Thoracic aorta (tissue), 2 donors: ENCODE measurements at places on chromosomes 16 and 17.

DNA sequence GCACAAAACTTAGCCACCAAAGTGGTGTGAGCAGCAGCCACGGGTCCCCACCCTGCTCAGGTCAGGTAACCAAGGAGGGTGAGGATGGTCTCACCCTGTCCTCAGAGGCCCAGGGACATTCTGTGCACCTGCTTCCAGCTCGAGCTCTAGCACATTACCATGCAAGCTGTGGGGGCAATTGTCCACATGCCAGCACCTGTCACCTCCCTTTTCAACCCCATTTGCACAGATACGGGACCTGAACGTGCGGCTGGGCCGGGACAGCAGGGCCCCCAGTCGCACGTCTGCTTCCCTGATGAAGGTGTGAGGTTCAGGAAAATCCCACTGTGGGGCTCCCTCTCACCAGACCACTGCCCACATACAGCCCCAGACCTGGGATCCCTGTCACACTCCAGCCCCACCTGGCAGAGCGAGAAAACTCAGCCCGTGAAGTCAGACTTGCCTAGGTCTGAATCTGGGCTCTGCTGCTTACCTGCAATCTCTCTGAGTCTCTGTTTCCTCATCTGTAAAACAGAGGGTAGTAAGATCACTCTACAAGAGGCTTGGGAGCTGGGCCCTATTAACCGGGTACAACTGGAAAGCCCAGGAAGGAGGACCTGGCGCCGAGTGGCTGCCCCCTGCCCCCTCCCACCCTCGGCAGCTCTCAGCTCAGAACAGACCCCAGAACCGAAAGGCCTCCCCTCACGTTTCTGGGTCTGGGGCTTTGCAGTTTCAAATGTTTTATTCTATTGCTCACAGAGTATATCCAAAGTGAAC is 7.9 kb downstream of the WFIKKN2 start:
- DNase-seq, result no peak
- H3K4me1 ChIP-seq, result no peaks in the 10 kb centered on the region
- no peak overlapping the region for H3K4me3 ChIP-seq
- no peaks in the 10 kb centered on the region for H3K27me3 ChIP-seq
- H3K36me3 ChIP-seq, result no peaks in the 10 kb centered on the region
- no peak overlapping the region for H3K27ac ChIP-seq

- DNase-seq, result no peak
- H3K27me3 ChIP-seq, result no peaks in the 10 kb centered on the region
- H3K4me3 ChIP-seq, result no peak overlapping the region
- no peaks in the 10 kb centered on the region for H3K36me3 ChIP-seq
- H3K27ac ChIP-seq, result no peak overlapping the region
- H3K4me1 ChIP-seq, result no peaks in the 10 kb centered on the region
Observed at GRCh38 chr17:14458724-14459123, 157.8 kb downstream of the HS3ST3B1 start.

DNA sequence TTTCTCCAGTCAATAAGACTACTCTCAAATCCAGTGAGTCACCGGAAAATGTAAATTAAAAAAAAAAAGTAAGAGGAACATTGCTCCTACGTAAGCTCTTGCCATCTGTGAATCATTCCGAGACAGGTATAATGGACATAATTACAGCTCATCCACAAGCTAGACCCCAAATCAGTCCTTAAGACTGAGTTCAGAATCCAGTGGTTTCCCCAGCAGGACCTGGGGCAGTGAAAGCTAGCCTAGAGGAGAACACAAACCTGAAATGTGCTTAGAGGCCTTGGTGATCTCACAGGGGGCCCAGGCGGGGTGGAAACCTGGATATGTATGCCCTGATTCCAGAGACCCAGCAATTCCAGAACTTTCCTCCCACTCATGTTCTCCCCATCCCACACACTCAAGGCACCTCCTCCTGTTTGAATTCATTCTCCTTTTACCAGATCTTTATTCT is 132.0 kb downstream of the COPRS start:
- no peak for DNase-seq
- H3K27me3 ChIP-seq, result no peaks in the 10 kb centered on the region
- no peak overlapping the region for H3K27ac ChIP-seq

DNA sequence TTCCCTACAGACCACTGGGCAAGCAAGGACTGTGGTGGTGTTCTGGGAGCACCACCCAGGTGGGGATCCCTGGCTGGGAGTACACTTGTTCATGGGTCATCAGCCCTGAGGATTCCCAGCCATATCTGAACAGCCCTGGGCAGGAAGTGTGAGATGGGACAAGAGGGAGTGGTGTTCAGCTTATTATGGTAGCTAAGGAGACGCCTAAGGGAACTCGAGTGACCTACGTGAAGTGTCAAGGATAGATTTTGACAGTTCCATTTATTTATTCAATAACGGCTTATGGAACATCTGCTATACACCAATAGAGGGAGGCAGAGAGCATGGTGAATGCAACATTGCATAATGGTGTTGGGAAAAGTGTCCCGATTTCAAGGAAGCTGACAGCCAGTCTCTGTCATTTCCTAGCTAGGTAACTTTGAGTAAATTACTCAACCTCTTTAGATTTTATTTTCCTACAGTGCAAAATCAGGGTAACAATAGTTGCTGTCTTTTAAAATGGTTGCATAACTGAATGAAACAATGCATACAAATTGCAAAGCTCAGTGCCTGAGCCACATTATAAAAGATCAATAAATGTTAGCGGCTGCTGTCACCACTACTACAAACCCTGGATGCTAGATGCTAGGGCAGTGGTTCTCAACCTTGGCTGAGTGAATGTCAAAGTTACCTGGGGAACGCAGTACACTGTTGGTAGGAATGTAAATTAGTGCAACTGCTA is 534.1 kb downstream of the GRIN2A start:
- DNase-seq, result no peak
- H3K27me3 ChIP-seq, result no peaks in the 10 kb centered on the region
- no peak overlapping the region for H3K27ac ChIP-seq
- no peak overlapping the region for H3K4me3 ChIP-seq
- no peaks in the 10 kb centered on the region for H3K4me1 ChIP-seq

DNA sequence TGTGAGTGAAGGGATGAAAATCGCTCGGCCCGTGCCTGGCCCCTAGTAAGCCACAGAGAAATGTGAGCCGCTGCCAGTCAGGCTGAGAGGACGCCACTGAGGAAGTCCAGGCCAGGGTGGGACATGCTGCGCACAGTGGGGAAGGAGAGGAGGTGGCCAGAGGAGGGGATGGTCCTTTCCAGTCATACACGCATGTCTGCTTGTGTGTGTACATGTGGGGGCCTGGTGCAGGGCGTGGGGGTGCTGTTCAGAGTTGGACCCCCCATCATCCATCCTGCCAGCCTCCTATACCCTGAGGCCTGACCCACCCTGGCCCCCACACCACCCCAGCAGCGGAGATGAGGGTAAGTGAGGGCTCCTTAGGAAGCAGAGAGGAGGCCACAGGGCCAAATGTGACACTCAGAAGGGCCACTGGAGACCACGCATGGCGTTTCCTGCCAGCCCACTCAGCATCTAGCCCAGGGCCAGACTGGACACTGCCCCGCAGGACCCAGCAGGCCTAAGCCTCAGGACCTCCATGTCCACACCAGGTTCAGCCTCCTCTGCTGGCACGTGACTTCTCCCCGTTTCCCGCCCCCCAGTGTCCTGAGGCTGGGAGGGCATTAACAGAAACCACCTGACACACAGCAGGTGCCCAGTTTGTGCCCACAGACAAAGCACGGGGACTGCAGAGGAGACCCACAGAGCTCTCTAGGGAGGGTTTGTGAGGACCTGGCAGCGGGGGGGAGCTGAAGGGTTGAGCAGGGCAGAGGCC is 7.0 kb downstream of the DOC2A start:
- H3K4me3 ChIP-seq, result no peak overlapping the region
- H3K4me1 ChIP-seq, result no peaks in the 10 kb centered on the region
- no peak for DNase-seq
- no peak overlapping the region for H3K27ac ChIP-seq
- H3K36me3 ChIP-seq, result peaks cover 7% of the 10 kb centered on the region

- no peaks in the 10 kb centered on the region for H3K36me3 ChIP-seq
- H3K4me1 ChIP-seq, result peaks cover 9% of the 10 kb centered on the region
- DNase-seq, result no peak
- H3K27ac ChIP-seq, result no peak overlapping the region
Observed at GRCh38 chr16:57049678-57050077, 42.7 kb upstream of the CPNE2 start.

DNA sequence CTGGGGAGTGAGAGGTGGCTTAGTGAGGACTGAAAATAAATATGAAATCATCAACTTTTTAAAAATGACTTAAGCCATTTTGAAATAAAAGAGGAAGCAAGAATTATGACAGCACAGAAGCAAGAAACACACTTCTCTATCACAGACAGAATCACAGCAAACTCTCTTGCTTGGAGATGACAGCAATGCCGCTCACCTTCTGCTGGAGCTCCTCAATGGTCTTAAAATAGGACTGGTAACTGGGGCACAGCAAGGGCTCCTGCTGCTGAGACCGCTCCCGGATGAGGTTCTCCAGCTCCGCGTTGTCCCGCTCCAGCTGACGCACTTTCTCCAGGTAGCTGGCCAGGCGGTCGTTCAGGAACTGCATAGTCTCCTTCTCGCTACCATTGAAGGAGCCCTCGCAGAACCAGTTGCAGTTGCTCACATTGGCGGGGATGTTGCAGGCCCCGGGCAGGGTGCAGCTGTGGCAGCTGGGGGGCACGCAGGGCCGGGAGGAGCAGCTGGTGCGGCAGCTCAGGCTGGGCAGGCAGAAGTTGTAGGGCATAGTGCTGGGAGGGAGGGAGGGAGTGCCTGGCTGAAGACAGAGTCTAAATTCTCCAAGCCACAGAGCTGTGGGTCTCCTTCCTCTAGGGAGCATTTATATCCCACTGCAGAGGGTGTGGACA is at the start of gene KRT31:
Gene KRT31, minus strand, starts transcription at position 613 of the 665 bp plus-strand sequence. Its CDS starts 69 bp downstream, at position 544.
- no peaks in the 10 kb centered on the region for H3K4me1 ChIP-seq
- H3K27me3 ChIP-seq, result no peaks in the 10 kb centered on the region
- no peak within 1 kb of the TSS for H3K4me3 ChIP-seq
- no peak for DNase-seq
- H3K27ac ChIP-seq, result no peak within 1 kb of the TSS
- no peaks in the 10 kb centered on the region for H3K36me3 ChIP-seq

- no peak overlapping the region for H3K4me3 ChIP-seq
- H3K27me3 ChIP-seq, result no peaks in the 10 kb centered on the region
Observed at GRCh38 chr16:75062976-75063346, 53.6 kb downstream of the LDHD start.

DNA sequence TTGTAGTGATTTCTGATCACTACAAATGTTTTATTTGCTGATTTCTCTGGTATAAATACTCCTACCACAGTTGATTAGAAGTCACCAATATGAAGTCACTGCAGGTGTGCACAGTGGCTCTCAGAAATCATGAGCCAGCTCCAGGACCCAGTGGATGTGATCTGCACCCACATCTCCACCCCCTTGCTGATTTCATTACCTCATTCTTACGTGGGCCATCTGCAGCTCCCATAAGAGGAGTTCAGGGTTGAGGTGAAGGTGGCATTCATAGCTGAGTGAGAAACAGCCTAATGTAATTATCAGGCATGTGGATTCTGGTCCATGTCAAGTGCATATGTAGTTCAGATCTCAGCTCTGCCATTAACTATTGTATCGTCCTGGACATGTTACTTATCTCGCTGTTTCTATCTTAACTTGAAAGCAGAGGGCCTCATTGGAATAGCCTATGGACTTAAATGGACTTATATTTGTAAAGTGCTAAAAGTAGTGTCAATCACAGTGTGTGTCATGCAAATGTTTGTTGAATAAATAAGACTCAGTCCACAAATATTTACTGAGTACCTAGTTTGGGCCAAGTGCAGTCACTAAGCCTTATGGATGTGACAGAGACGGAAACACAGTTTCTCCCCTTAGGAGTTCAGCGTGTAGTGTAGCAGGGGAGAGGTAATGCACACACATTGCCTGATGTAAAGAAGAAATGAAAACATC is 40.7 kb upstream of the ZKSCAN2 start:
- no peak overlapping the region for H3K4me3 ChIP-seq
- H3K27ac ChIP-seq, result no peak overlapping the region
- H3K4me1 ChIP-seq, result no peaks in the 10 kb centered on the region
- no peaks in the 10 kb centered on the region for H3K27me3 ChIP-seq

- H3K4me3 ChIP-seq, result peak overlapping the region; percentile 97
- H3K4me1 ChIP-seq, result peaks cover 15% of the 10 kb centered on the region
- no peaks in the 10 kb centered on the region for H3K36me3 ChIP-seq
- no peaks in the 10 kb centered on the region for H3K27me3 ChIP-seq
- no peak overlapping the region for H3K27ac ChIP-seq
Observed at GRCh38 chr16:58128181-58128631, 975 bp downstream of the CFAP20 start.

GRCh38 chr16:87062569-87063442 is 254.4 kb downstream of the C16orf95 start:
- peaks cover 5% of the 10 kb centered on the region for H3K4me1 ChIP-seq
- peak overlapping the region; percentile 70 for H3K4me3 ChIP-seq
- no peaks in the 10 kb centered on the region for H3K27me3 ChIP-seq
- H3K27ac ChIP-seq, result peak overlapping the region; percentile 83
- peak; percentile 56 for DNase-seq
- no peaks in the 10 kb centered on the region for H3K36me3 ChIP-seq

DNA sequence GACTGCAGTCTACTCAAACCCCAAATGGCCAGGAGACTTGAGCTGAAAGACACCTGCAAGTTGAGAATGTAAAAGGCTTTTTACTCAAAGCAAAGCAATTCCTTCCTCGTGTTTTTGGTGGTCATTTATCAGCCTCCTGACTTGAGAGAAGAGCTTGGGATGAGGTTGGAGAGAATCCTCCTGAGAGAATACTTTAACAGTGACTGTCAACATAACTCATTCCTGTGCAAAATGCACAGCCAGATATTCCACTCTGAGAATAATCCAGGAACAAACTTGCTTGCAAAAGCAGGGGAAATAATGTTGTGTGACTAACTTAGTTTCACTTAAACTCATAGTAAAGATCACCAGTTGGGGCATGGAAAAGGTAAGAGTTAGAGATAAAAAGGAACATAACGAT is 53.4 kb downstream of the SNTB2 start:
- DNase-seq, result no peak
- H3K27ac ChIP-seq, result no peak overlapping the region
- no peaks in the 10 kb centered on the region for H3K36me3 ChIP-seq
- no peaks in the 10 kb centered on the region for H3K27me3 ChIP-seq
- H3K4me1 ChIP-seq, result peaks cover 10% of the 10 kb centered on the region
- no peak overlapping the region for H3K4me3 ChIP-seq

GRCh38 chr17:71633391-71633849 is 487.4 kb upstream of the SOX9 start:
- H3K27me3 ChIP-seq, result no peaks in the 10 kb centered on the region
- H3K4me1 ChIP-seq, result no peaks in the 10 kb centered on the region
- DNase-seq, result no peak
- H3K36me3 ChIP-seq, result no peaks in the 10 kb centered on the region
